ENCODE measurements at places on chromosomes 16 and 17.

DNA sequence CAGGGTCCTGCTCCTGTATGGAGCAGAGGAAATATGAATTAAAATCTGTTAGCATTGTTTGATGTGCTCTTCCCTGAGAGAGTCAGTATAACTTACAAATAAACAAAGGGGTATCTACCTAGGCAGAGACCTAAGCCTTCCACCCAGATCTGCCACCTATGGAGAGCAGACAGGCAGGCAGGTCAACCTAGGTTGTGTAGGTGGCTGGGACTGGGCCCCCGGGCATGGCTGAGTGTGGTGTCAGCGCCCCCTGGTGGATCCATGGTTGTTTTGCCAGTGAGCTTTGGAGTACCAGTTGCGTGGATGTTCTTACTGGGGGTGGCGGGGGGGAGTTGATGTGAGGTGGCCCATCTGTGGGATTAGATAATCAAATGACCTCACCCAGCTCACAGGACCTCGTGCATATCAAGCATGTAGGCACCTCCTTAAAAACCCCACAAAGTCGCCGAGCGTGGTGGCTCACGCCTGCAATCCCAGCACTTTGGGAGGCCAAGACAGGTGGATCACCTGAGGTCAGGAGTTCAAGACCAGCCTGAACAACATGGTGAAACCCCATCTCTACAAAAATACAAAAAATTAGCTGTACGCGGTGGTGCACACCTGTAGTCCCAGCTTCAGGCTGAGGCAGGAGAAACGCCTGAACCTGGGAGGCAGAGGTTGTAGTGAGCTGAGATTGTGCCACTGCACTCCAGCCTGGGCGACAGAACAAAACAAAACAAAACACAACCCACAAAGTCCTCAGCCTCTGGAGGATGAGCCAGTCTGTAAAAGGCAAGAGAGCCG, 17.6 kb downstream of the DUS2 start:
- peak; percentile 87 for DNase-seq

DNA sequence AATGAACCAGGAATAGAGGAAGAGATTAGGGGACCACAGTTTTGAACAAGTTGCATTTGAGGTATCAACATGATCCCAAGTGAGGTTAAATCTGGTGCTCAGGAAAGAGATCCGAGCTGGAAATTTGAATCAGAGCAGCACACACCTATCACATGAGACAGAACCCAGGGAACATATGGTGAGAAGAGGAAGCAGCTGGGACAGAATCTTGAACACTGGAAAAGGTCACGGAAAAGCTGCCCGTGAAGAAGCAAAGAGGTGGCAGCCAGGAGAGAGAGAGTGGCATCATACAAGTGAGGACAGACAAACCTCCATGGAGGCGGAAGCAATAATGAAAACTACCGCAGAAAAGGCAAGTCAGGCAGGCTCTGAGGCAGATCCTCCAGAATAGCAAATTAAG, 36.1 kb downstream of the USP31 start:
- DNase-seq: no peak

- DNase-seq: no peak
Measured at GRCh38 chr16:799948-800833, at the start of gene GNG13. TSS of gene GNG13 (minus strand) at chr16:800734. CDS start at chr16:799077, 1,657 bp downstream.

DNA sequence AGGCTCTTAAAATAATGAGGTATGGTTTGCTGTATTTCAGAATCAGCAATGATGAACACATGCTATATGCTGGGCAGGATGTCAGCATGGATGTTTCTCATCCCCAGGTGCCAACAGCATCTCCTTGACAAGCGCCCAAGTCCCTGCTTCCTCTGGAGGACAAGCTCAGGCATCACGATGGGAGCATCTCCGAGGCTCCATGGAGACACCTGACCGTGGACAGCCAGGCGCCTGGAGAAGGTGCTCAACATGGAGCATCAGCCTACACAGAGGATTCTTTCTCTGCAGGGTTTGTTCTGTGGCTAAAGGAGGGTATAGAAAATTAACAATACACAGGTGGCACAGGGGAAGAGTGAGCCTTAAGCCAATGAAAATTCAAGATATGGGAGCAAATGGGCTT, 72.1 kb downstream of the SLC5A11 start:
- DNase-seq: no peak
